Body of pancreas (tissue), 4 donors: ENCODE measurements at places on chromosomes 5 and 9.

- DNase-seq: no peak
Measured at GRCh38 chr5:148685520-148686134, 31.3 kb upstream of the HTR4 start.

GRCh38 chr9:20873240-20873865, 158.1 kb downstream of the HACD4 start:
- DNase-seq: no peak

DNA sequence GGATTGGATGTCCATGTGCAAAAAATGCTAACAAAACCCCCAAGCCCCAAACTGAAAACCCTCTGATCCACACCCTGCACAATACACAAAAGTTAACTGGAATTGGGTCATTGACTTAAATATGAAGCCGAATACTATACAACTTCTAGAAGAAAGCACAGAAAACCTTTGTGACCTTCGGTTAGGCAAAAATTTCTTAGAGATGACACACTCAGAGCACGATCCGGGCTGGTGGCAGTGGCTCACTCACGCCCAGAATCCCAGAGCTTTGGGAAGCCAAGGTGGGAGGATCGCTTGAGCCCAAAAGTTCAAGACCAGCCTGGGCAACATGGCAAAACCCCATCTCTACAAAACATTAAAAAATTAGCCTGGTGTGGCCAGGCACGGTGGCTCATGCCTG, 1.8 kb upstream of the DIPK1B start:
- no peak for DNase-seq

DNA sequence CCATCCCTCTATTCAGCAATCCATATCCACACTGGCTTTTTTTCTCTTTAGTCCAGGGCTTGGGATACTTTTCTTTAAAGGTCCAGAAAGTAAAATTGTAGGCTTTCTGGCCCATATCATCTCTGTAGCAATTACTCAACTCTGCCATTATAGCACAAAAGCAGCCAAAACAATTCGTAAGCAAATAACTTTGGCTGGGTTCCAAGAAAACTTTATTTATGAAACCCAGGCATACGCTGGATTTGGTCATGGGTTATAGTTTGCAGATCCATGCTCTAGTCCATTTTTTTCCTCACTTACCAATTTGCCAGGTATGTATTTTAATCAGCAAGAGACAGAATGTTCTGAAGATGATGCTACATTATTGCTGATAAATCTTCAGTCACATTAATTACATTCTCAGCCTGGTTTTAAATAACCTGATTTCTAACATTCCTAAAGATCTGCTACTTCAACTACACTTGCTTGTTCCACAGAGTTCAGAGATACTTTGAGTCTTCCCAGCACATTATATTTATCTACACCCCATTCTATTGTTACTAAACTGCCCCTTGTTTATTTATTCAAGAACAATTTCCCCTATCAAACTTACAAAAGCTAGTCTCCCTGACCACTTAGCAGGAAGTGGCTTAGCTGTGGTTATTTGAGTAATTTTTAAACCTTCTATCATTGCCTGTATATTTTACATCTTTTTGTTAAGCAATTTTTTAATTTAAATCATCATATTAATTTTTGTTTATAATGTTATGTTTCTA, 161.0 kb downstream of the ISL1 start:
- DNase-seq: no peak

DNA sequence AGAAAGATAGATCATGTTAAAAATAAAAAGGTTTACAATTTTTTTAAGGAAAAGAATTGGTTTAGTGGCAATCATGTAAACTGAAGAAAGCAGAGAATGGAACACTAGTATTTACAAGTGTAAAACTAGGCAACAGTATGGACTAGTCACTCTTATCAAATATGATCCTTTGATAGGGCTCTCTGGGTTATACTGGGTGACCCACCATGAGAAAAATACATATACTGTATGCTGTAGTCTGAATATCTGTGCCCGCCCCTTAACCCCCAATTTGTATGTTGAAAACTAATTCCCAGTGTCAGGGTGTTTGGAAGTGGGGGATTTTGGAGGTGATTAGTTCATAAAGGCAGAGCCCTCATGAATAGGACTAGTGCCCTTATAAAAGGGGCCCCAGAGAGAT, 236.8 kb upstream of the TARS1 start:
- DNase-seq: no peak

DNA sequence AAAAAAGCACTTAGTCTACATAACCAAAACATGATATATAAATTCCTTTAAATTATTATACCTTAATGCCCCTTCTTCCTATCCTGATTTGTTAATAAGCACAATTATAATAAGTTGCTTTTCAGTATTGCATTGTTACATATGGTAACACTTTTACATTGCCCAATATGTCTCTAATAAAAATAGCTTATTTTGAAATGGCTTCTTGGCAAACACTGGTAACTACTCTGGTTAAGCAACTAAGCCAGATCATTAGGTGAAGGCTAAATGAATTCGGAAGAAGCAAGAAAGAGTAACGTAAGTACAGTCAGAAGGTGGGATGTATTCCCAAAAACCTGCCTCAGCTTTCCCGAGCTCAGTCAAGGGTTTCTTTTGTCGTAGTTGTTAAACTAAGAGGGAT, 85.3 kb downstream of the TTC39B start:
- no peak for DNase-seq

- DNase-seq: no peak
Measured at GRCh38 chr5:99059685-99060084, 130.9 kb upstream of the CHD1 start.
